ENCODE measurements at places on chromosomes 12 and 14.
A peak's percentile ranks its signal among the peaks of the same experiment; 100 is the strongest.

DNA sequence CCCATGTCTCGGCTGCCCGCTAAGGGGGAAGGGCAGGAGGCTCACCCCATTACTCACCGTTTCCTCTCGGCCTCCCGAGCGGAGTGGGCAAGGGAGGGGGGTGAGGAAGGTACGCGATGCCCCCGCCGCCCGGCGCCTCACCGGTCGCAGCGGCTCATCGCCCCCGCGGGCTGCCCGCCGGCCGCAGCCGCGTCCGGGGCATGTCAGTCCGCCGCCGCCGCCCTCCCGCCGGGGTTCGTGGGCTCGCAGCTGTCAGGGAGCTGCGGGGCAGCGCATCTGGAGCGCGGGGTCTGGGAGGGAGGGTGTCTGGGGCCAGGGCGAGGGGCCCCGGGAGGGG lies 461 bp downstream of the SLC8A3 start:
- DNase-seq: no peak

- no peak for DNase-seq
Measured at GRCh38 chr14:48430805-48431204, 755.4 kb upstream of the MDGA2 start.

- no peak for DNase-seq
Measured at GRCh38 chr12:14668591-14668990, 27.8 kb downstream of the GUCY2C start.

GRCh38 chr12:19196959-19197630 lies 67.6 kb downstream of the PLEKHA5 start:
- DNase-seq: no peak

GRCh38 chr14:106883218-106883692 lies 1356.9 kb downstream of the TMEM121 start:
- peak; percentile 10 for DNase-seq

DNA sequence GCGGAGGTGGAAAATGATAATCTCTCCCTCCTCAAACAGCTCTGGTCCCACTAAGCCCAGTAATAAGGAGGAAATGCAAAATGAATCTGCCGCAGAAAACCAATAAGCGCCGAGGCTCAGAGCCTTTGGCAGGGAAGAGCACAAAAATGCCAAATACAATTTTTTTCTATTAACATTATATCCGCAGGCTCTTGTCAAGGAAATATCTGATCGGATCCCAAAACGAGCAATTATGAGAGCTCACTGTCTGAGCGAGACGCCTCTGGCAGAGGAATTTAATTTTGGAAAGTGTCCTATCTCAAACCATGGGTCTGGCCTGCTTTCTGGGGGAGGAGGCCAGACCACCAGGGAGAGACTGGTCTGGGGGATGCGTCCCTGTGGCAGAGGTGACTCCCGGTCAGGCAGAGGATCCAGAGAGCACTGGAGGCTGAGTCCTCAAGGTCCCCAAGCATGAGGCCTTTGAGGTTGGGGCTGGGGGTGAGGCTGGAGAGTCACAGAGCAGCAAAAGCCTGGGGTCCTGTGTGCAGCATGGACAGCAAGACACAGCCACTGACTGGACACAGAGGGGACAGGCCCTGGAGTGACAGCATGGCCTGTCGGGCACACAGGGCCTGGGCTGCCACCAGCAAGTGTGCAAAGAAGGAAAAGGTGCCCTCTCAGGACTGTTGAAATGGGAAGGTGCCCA lies 342.8 kb upstream of the SFSWAP start:
- DNase-seq: no peak
